ENCODE measurements at places on chromosomes 16 and 17. TPM values are rescaled to one million over a fixed set of nuclear protein-coding genes. Genes with fewer than 3 reads are reported as not detected.

GRCh38 chr16:10992112-10992511 is 47.7 kb downstream of the CLEC16A start:
- H3K4me3 ChIP-seq = no peak overlapping the region
- H3K4me1 ChIP-seq = no peaks in the 10 kb centered on the region
- H3K27me3 ChIP-seq = no peaks in the 10 kb centered on the region
- no peak overlapping the region for H3K27ac ChIP-seq
- peaks cover 29% of the 10 kb centered on the region for H3K36me3 ChIP-seq

GRCh38 chr16:19967561-19967960 is 82.9 kb upstream of the GPRC5B start:
- no peaks in the 10 kb centered on the region for H3K4me1 ChIP-seq
- no peak for DNase-seq
- no peak overlapping the region for H3K27ac ChIP-seq
- H3K27me3 ChIP-seq = peaks cover 7% of the 10 kb centered on the region

GRCh38 chr16:70750893-70751467 is 50.0 kb downstream of the VAC14 start:
- peak; percentile 82 for DNase-seq
- peak overlapping the region; percentile 86 for H3K27ac ChIP-seq
- H3K4me1 ChIP-seq = peaks cover 71% of the 10 kb centered on the region
- no peaks in the 10 kb centered on the region for H3K36me3 ChIP-seq
- no peak overlapping the region for H3K4me3 ChIP-seq

The CAPN15 gene
- total RNA-seq = 45.2 TPM

The TMC5 gene
- 68.7 TPM for total RNA-seq

The BEAN1 gene
- total RNA-seq = 0.87 TPM
